AML-193 (cell line): ENCODE measurements at places on chromosomes 1 and 21.

- no peak for DNase-seq
These were observed 81.3 kb upstream of the DUSP10 start for GRCh38 chr1:221823149-221823548.

DNA sequence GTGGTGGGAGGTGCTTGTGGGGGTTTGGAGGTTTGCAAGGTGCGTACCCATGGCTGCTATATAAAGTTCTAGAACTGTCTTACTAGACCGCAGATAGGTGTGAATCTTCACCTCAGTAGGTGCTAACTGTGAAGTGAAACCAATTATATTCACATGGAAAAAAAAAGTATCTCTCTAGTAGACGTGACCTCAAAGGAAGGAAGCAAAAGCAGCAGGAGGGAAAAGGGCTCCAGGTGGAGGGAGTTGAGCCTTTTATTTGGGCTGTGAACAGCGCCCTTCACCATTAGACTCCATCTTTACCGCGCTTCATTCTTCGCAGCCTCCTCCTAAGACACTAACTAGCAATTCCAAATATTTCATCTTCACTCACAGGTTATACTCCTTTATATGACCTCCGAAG is 129.8 kb downstream of the TBX19 start:
- no peak for DNase-seq

DNA sequence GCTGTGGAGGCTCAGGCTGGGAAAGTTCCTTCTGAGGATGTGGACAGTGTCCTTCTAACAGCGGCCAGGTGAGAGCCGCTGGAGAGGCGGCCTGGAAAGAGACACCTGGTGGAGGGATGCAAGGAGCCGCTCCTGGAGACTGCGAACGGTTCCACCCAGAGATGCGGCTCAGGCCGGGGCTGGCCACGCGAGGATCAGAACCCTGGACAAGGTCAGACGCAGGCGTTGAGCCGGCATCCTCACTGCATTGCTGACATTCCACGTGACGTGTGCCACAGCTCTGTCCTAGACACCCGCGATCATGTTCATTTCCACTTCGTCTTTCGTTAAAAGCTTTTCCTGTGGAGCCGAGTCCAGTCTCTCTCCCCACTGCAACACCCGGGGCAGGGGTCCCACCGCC is 28.8 kb downstream of the CFAP74 start:
- no peak for DNase-seq

GRCh38 chr1:195962051-195962450 is 646.2 kb downstream of the KCNT2 start:
- no peak for DNase-seq

- no peak for DNase-seq
These were observed 203.1 kb downstream of the NFIA start for GRCh38 chr1:61285371-61285885.

- DNase-seq, result no peak
These were observed 626.5 kb downstream of the NCAM2 start for GRCh38 chr21:21624674-21625073.

GRCh38 chr1:165152727-165153126 is 203.8 kb downstream of the LMX1A start:
- no peak for DNase-seq

- no peak for DNase-seq
These were observed 40.1 kb upstream of the MCOLN3 start for GRCh38 chr1:85088408-85088784.

GRCh38 chr1:54157401-54157800 is 4.6 kb upstream of the CDCP2 start:
- no peak for DNase-seq

DNA sequence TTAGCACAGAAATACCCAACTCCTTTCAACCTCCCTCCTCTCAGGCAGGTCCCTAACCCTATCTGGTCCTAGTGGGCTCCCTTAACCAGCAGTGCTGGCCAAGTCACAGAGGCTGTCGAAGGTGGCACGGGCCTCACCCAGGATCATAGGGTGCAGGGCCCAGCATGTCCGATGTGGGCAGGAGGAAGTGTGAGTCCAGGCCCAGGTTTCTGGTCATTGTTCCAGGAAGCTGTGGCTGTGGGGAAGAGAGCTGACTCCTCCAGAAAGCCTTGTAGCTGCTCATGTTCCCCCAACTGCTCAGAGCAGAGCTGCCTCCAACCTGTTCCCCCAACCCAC is 2.4 kb downstream of the CCDC17 start:
- DNase-seq, result no peak

DNA sequence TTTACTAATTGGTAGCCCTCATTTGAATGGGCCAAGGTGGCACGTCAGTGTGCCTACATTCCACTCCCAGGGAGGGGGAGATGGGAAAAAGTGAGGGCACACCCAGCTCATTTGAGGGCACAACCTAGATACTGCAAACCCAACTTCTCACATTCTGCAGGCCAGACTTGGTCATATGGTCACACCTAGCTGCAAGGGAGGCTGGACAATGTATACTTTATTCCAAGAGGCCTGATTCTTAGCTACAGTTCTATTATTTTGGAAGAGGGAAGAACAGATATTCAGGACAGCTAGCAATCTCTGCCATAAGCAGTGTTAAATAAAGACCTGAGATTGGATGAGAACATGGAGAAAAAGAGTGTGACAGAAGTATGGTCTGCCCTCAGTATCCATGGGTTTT is 180.4 kb downstream of the ROR1 start:
- DNase-seq, result no peak

- no peak for DNase-seq
These were observed 34.1 kb upstream of the RNF187 start for GRCh38 chr1:228453022-228453560.

DNA sequence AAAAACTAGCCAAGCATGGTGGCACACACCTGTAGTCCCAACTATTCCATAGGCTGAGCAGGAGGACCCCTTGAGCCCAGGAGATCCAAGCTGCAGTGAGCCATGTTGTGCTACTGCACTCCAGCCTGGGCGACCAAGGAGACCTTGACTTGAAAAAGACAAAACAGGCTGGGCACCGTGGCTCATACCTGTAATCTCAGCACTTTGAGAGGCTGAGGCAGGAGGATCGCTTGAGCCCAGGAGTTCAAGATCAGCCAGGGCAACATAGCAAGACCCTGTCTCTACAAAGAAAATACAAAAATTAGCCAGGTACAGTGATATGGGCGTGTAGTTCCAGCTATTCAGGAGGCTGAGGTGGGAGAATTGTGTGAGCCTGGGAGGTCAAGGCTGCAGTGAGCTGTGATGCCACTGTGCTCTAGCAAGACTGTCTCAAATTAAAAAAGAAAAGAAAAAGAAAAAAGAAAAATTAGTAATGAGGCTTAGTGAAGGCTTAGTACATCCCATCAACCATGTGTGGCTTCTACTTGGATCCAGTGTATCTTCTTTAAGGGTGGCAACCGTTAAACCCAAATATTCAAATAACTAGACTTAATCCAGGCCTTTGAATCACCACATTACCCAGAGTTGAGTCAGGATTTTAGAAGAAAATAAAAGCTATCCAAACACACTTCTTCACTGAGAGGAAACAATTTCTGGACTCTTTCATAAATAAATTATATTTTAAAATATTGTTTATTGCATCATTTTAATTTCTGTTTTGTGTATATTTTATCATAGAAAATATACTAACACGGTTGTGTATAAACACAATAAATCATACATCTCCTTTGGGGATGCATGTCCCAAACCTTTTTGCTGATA is 74.3 kb upstream of the RAB4A start:
- DNase-seq, result no peak

GRCh38 chr1:35371506-35371905 is 103.0 kb downstream of the ZMYM4 start:
- no peak for DNase-seq

GRCh38 chr21:22575165-22575584 is 1577.0 kb downstream of the NCAM2 start:
- DNase-seq, result peak; percentile 55
